ENCODE measurements at places on chromosomes 2 and 18.

- DNase-seq = no peak
Measured at GRCh38 chr2:138842341-138842740, 62.2 kb upstream of the NXPH2 start.

GRCh38 chr2:193267496-193268002, 1072.8 kb upstream of the TMEFF2 start:
- no peak for DNase-seq

DNA sequence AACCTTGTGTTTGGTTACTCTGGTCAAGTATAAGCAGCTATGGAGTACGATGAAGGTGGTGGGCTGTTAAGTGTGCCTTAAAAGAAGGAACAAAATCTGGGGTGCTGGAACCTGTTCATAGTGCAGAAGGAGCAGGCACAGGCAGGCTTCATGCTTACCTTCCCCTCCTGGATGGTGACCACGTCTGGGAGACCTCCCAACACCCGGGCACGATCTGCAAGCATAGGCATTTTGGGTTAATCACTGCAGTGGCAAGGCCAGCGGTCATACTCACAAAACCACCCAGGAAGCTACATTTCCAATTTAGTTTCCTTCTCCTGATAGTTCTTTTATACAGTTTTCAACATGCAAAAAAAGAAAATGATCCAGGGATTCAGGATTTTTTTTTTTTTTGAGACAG, 58.7 kb upstream of the LPIN2 start:
- no peak for DNase-seq

GRCh38 chr2:42339191-42339912, 21.7 kb downstream of the COX7A2L start:
- DNase-seq = no peak

GRCh38 chr18:23578891-23579653, 7.2 kb downstream of the NPC1 start:
- DNase-seq = peak; percentile 62

DNA sequence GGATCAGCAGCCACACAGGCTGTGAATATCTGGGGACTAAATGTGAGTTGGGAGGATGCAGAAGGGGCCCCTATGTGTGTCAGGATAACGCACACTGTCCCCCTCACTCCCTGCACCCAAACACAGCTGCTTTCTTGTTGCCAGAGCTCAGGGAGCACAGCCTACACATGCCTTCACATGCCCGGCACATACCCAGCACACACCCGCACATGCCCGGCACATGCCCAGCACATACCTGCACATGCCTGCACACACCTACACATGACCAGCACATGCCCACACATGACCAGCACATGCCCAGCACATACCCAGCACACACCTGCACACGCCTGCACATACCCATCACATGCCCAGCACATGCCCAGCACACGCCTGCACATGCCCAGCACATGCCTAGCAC, 75.6 kb downstream of the TPO start:
- no peak for DNase-seq

GRCh38 chr18:46167971-46168370, 63.8 kb downstream of the HAUS1 start:
- no peak for DNase-seq

- DNase-seq = no peak
Measured at GRCh38 chr2:41934329-41934958, 113.4 kb upstream of the PKDCC start.

GRCh38 chr18:53665701-53666100, 558.8 kb downstream of the MBD2 start:
- no peak for DNase-seq

DNA sequence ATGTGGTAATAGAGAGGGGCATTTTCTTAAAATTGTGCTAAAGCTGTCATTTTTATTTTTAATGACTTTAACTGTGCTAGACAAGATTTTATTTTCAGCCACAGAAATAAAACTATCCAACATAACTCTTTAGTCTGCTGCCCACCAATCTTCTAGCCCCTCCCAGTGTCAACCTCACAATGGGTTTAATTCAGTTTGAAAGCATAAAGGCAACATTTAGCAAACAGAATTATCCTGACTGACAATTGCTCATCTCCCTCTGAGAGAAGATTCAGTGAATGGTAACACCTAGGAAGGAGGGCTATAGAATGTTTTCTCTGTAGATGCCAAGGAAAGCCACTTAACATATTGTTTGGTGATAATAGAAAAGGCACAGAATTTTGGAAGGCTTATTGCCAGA, 5.2 kb downstream of the ERMN start:
- no peak for DNase-seq

DNA sequence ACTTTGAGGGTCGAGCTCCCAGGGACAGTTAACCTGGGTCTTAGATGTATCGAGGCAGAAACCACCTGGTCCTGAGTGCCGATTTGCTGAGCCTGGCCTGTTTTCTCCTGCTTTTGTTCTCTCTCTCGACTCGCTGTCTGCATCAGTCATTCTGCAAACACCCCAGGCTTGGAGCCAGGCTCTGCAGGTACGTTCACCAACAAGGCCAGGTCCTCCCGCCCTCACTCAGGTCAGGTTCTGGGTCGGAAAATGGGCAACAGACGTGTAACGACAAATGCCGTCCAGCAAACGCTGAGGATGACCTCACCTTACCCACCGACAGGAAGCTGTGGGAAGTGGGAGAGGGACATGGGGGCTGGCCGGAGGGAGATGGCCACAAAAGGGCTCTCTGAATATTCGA, 57.7 kb upstream of the PXDN start:
- no peak for DNase-seq

GRCh38 chr2:12047761-12048160, 301.3 kb downstream of the LPIN1 start:
- DNase-seq = no peak

DNA sequence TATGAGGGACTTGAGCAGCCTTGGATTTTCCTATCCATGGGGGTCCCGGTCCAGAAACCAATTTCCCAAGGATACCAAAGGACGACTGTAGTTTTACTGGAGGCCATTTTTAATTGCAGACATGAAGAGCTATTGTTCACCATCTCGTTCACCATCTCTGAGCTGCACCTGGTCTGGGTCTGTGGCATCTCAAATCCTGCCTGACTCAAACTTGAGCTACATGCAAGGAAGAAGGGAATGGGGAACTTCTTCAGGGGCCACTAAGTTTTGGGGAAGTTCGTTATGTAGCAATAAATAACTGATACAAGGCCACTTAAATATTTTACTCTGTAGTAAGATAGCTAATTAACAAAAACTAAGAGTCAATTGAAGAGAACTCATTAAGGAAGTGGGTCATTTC, 2.1 kb upstream of the SMCHD1 start:
- DNase-seq = no peak
